ENCODE measurements at places on chromosomes 6 and 20.
A peak's percentile ranks its signal among the peaks of the same experiment; 100 is the strongest.

- no peak for DNase-seq
These were observed 46.9 kb downstream of the OGFRL1 start for GRCh38 chr6:71335544-71335943.

GRCh38 chr6:16758163-16758975 lies 2.9 kb downstream of the ATXN1 start:
- DNase-seq: peak; percentile 40

DNA sequence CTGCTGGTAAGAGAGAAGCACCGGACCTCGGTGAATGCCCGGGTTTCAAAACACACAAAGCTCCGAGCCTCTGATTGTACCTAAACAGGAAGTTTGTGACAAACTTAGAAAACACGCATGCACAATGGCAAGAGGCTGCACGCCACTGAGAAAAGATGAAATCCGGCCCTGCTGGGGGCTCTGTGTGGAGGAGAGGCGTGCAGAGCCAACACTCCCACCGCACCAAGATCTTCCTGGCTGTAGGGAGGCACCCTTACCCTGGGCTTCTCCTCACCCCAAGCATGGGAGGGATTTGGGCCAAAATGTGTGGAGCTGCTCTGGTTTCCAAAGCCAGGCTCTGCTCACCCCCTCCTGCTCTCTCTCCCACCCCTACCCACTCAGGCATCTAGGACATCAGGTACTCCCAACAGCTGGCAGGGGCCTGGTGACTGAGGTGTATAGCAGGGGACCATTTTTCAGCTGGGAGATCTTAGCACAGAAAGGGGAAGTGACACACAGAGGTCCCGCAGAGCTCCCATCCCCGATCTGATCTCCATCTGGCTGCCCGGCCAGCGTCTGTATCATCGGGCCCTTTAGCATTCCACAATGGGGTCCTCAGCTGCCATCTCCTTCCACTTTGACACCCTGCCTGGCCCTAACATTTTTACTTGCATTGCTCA lies 84.2 kb downstream of the TRERF1 start:
- peak; percentile 24 for DNase-seq

- DNase-seq: no peak
These were observed 203.7 kb downstream of the NFATC2 start for GRCh38 chr20:51338692-51339440.

DNA sequence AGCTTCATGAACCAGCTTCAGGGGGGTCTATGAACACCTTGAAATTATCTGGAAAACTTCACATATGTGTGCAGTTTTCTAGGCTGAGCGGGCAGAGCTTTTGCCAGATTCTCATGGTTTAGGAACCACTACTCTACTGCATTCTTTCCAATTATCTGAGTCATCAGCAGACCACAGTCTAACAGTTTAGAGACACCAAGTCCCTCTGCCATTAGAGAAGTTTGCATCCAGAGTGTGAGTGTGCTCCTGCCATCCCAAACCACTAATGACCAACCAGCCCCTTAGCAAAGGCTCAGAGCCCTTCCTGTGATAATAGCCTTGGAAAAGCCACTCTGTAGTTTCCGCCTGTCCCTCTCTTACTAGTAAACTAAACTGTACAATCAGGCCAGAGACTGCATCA lies 96.8 kb downstream of the PHACTR1 start:
- DNase-seq: peak; percentile 85

- peak; percentile 48 for DNase-seq
These were observed 32.4 kb upstream of the TCP11 start for GRCh38 chr6:35173427-35174087.

DNA sequence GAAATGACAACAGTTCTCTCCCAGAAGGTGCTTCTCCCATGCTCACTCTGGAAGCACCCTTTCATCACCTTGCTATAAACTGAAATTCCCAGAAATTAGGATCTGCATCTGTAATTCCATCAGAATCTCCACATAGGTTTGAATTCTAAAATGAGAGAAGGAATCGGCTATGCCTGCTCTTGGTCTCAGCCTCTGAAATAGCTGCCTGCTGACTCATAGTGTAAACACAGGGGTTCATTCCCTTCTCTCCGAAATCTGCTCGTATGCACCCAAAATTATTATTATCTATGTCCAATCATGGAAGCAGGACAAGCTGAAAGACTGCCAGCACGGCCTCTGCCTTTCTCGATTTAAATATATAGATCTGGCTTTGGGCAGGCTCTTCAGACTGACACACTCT lies 74.6 kb upstream of the TAB2 start:
- no peak for DNase-seq

- DNase-seq: peak; percentile 90
These were observed 1.2 kb downstream of the TBX18 start for GRCh38 chr6:84763003-84763885.

GRCh38 chr6:41037107-41037900 lies 1.7 kb downstream of the UNC5CL start:
- DNase-seq: no peak

GRCh38 chr6:140153703-140154102 lies 779.3 kb upstream of the CITED2 start:
- DNase-seq: no peak

GRCh38 chr6:107154131-107154800 lies 39.0 kb upstream of the BEND3 start:
- DNase-seq: no peak

DNA sequence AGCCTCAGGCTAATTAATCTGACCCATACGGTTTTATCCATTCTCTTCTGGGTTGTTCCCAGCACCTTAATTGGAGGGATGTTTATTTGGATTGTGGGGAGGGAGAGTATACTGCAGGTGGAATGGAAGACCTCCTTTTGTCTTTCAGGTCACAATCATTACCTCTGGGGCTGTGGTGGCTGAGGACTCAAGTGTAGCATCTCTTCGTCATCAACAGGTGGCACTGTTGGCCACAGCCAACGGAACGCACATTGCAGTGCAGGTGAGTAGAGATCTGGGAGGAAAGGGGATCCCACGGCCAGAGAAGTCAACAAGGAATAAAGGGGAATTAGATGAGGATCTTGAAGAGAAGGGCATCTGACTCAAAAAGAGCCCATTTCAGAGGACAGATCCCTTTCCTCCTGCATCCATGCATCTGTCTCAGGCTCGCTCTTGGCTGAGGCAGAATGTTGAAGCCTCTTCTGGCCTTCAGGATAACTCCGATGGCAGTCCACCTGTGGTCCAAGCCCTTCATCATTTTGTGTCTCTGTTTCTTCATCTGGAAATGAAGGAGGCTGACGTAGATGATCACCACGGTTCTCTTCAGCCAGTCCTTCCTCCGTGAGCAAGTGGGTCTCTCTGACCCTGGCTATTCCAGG lies 3.2 kb upstream of the DEF6 start:
- DNase-seq: peak; percentile 22

DNA sequence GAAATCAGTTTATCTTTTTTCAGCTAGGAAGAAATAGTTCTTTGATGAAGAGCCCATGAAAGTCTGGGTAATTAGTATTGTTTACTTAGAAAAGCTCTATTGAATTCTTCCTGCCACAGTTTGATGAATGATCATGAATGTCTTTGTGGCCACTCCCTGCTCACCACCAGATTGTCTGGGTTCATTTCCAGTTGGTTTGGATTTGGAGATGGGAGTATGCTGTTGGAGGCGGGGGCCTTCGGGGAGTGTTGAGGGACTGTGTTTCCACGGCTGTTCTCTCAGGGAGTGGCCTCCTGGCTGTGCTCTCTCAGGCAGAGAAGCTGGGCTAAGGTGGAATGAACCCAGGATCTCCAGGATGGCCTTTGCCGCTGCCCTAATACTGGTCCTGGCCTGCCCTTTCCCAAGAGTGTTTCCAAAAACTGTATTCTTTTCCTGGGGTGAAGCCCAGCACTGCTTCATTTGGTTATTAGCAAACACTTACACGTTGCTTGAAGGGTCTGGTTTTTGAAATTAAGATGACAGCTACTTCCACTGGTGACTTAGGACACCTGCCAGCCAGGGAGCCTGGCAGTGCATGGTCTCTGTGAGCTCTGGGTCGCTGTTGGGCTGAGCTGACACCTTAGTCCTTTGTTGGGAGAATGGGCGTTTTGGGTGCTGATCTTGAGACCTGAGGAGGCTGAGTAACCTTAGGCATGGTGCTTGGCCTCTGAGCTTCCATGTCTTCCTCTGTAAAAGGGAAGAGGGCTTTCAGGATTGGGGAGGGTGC lies 23.2 kb downstream of the PRPF6 start:
- no peak for DNase-seq

DNA sequence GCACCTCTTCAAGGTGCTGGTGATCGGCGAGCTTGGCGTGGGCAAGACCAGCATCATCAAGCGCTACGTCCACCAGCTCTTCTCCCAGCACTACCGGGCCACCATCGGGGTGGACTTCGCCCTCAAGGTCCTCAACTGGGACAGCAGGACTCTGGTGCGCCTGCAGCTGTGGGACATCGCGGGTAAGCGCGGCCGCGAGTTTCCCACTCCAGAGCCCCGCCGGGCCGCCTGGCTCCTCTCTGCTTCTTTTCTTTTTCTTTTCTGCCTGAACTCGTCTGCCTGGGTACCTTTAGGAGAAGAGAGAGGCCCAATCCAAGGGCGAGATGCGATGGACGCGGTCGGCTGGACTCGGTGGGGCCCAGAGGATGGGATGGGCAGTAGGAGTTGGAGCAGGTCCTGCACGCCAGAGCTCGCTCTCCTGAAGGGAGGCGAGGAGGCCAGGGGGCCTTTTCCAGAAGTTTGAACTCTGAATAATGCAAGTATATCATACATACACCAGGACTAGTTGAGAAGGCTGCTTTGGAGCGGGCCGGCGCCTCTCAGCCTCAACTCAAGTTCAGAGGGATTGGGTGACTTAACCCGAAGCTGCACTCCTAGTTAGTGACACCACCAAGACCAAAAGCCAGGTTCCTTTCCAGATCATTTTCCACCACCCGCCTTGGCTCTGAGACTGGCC lies 445 bp downstream of the RAB32 start:
- DNase-seq: peak; percentile 64

DNA sequence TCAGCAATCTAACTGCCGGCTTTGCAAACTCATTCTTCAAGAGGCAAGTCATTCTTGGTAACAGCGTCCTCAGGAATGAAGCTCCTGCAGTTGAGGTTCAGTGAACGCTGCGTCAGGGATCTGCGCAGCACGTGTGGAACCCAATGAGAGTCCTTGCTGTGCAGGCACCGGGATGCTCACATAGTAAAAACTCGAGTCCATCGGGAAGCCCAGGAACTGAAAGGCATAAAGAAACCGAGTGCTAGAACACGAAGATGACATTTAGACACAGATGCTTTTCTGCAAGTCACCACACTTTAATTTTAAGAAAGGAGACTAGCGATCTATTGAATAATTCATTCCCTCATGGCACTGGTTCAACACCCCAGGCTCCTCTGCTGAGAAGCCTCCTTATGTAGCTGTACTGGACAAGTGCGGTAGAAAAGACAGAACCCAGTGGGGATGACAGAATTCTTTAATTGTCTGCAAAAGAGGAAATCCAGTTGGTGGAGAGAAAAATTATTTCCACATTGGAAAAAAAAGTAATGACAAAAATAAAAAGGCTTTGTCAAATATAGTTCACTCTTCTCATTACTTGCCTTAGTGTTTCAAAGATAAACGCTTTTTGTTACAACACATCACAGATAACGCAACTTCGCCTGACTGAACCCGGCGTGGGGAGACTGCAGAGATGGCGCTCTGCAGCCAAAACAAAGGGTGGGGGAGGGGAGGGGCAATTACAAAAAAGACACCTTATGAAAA lies 1.9 kb upstream of the AFDN start:
- DNase-seq: peak; percentile 76

DNA sequence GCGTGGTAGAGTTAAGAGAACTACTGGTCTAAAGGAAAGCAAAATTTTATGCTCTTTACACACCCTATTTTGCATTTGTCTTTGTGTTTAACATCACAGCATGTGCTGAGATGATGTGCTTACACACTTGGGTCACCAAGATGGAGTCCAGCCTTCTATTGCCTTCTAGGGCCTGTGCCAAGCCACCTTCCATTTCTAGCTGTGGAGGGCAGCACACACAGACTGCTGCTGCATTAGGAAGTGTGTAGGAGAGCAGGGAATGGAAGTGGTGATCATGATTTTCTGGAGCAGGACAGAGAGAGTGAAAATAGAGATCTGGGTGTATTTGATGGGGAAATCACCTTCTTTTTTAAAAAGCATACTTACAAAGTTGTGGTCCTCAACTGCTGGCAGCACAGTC lies 191.6 kb downstream of the SOX4 start:
- no peak for DNase-seq

GRCh38 chr20:33561692-33562601 lies 72.1 kb downstream of the CBFA2T2 start:
- DNase-seq: peak; percentile 95

DNA sequence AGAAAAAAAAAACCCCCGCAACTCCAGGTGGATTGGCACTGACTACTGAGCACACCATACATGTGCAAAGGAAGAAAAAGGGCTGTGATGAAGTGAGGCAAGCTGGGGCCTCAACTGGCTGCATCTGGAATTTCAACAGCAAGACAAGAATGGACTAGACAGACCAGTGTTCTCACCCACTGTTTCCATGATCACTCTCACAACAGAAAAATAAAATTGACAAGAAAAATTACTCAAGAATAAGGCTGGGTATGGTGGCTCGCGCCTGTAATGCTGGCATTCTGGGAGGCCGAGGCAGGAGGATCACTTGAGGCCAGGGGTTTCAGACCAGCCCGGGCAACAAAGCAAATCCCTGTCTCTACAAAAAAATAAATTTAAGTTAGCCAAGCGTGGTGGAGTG lies 18.8 kb downstream of the ZNF217 start:
- DNase-seq: peak; percentile 42

DNA sequence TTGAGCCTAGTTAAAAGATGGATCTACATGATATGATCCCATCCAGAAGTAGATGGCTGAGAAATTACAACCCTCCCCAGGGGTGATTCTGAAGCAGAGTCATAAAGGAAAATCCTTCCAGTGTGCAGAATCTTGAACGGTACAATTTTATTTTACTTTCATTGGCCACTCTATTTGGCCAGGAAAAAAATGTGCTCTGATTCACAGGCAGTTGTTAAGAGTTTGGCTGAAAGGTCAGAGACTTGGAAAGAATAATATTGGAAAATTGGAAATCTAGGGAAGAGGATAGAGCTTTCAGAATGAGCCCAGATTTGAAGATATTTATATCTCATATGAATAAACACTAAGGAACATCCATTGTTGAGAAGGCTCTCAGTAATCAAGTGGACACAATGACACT lies 1299.3 kb upstream of the GJE1 start:
- DNase-seq: no peak

DNA sequence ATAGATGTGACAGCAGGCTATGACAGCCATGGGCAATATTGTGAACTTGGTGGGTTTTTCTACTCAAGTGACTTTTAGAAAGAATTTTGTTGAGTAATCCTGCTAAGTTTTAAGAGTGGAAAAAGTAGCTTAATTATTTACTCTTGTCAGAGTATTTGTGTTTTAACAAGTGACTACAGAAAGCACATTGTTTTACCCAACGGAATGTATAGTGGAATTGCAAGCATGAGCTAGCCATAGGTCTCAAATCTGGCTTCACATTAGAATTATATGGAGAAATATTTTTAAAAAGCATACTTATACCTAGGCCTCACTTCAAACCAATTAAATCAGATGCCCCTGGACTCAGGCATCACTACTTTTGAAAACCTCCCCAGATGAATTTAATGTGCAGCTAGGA lies 35.5 kb upstream of the GOPC start:
- DNase-seq: no peak

Data from AG10803 (cell line).